Central memory CD4-positive, alpha-beta T cell (primary cell): ENCODE measurements at places on chromosomes 7 and 10.

DNA sequence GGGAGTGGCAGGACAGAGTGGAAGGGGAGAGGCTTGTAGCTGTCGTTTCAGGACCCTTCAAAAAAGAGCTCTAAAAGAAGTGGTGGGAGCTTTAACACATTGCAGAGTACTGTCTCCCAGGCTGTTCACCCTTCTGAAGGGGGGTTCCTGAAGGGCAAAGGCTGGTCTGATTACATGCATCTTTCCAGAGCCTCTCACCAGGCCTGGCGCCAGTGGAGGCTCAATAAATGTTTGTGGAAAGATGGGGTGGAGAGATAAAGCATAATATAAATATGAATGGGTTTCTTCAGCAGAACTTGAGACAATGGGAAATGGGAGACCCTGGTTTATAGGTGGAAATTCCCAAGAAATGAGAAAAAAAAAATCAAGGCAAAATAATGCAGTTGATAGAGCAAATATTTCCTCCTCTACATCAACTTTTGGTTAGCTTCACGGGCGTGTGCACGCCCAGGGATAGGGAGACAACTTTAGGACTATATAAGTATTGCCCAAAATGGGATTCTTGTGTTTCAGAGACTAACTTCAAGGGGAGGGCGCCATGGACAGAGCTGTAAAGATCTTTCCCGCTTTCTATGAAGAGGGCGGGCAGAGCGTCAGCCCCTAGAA is 613 bp upstream of the BUB3 start:
- DNase-seq: no peak

- DNase-seq: no peak
These were observed 629.7 kb downstream of the ACTR3B start for GRCh38 chr7:153389261-153389660.

DNA sequence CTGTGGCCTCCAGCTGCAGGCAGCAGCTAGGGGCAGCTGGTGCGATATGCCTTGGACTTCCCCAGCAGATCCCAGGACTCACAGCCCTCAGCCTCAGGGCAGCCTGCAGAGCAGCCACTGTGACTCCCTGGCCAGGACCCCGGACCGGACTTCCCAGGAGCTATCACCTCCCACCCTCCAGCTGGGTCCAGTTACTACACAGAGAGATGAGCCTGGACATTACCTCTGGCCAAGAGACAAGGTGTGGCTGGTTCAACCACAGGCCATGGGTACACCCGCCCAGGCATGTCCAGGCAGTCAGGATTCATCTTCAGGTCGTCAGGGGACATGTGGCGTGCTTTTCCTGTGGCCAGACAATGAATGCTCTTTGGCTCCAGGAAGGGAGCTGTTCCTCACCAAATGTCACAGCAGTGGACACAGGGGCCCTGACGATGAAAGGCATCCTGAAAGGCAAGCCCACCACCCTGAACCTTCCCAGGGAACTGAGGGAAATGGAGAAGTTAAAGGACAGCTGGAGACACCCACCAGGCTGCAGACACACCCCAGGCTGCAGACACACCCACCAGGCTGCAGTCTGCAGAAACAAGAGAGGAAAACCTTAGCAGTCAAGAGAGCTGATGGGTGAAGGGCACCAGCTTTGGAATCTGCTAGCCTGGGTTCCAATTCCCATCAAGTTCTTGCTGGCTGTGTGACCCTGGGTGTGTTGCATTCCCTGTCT is 25.8 kb upstream of the NANOS1 start:
- DNase-seq: no peak

DNA sequence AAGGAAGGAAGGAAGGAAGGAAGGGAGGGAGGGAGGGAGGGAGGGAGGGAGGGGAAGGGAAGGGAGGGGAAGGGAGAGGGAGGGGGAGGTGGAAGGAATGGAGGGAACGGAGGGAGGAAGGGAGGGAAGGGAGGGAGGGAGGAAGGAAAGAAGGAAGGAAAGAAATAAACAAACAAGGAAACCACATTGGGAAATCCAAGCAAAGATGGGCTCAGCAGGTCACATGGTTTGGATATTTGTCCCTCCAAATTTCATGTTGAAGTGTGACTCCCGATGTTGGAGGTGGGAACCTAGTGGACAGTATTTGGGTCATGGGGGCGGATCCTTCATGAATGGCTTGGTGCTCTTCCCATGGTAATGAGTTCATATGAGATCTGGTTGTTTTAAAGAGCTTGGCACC is 454.6 kb upstream of the C7orf33 start:
- DNase-seq: no peak

DNA sequence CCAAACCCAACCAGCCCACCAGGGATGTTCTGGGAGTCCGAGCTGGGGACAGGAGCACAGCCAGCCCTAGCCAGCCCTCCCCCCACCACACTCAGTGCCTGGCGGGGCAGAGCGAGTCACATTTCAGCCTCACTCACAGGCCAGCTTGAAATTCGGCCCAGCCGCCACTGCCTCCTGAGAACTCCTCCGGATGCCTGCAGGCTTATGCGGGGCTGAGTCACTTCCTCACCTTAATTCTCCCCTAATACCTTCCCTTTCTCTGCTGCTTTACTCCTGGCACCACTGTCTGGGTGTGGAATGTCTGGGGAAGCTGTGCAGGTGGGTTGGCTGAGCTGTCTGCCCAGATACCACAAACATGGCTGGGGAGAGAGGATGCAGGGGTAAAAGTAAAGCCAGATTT is 22.6 kb upstream of the DLG5 start:
- DNase-seq: no peak

GRCh38 chr10:12200850-12201249 is 4.9 kb downstream of the CDC123 start:
- no peak for DNase-seq

GRCh38 chr10:3783316-3783681 is 1.7 kb downstream of the KLF6 start:
- peak; percentile 71 for DNase-seq

DNA sequence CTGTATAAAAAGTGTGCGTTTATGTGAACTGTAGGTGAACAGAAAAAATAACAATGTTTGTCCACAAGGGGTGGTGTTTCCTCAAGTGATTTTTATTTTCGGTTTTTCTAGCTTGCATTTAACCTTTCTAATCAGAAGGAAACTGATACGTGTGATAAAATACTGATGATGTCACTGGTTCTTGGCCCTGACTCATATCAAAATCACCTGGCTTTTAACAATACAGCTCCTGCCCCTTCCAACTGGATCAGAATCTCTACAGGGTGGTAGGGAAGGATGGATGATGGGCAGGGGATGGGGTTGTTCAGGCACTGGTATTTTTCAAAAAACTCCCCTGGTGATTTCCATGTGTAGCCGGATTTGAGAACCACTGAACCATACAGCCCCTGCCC is 10.9 kb downstream of the NPFFR1 start:
- peak; percentile 28 for DNase-seq

DNA sequence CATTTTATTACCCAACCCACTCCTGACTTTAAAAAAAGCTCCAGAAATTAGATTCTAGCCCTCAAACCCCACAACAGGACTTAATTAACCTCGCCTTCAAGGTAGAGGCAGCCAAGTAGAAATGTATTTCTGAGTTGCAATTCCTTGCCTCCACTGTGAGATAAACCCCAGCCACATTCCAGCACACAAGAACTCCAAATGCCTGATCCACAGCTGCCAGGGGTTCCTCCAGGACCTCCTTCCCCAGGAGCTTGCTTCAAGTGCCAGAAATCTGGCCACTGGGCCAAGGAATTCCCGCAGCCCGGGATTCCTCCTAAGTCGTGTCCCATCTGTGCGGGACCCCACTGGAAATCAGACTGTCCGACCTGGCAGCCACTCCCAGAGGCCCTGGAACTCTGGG is 25.9 kb upstream of the ARL4A start:
- DNase-seq: no peak

GRCh38 chr10:1468811-1469210 is 268.5 kb downstream of the ADARB2 start:
- DNase-seq: no peak

GRCh38 chr10:52030051-52030790 is 283.9 kb upstream of the DKK1 start:
- DNase-seq: no peak

GRCh38 chr7:43454936-43455518 is 127.9 kb upstream of the STK17A start:
- no peak for DNase-seq

- no peak for DNase-seq
These were observed 36.0 kb downstream of the ZNRF2 start for GRCh38 chr7:30320392-30320791.

DNA sequence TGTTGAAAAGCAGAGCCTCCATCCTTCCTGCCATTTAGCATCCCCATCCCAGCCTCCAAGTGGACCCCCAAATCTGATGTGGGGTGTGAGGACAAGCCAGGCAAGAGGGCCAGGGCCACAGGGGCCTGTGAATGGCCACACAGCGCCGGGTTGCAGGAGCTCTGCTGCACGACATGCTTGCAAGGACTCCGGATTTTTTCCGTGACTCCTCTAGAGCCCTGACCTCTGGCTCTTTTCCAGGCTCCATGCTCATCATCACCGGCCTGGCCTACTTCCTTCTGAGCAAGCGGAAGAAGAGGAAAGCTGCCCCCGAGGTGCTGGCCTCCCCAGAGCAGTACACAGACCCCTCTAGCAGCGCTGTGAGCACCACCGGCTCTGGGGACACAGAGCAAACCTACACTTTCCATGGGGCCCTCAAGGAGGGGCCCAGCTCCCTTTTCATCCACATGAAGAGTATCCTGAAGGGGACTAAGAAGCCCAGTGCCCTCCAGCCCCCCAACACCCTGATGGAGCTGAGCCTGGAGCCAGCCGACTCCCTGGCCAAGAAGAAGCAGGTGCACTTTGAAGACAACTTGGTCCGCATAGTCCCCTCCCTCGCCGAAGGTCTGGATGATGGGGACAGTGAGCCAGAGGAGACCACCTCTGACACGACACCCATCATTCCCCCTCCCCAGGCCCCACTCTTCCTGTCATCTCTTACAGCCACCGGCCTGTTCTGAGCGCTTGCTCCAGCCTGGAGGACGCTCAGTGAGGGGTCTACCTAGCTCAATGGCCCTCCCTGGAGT is 23.5 kb downstream of the TMEM72 start:
- no peak for DNase-seq

DNA sequence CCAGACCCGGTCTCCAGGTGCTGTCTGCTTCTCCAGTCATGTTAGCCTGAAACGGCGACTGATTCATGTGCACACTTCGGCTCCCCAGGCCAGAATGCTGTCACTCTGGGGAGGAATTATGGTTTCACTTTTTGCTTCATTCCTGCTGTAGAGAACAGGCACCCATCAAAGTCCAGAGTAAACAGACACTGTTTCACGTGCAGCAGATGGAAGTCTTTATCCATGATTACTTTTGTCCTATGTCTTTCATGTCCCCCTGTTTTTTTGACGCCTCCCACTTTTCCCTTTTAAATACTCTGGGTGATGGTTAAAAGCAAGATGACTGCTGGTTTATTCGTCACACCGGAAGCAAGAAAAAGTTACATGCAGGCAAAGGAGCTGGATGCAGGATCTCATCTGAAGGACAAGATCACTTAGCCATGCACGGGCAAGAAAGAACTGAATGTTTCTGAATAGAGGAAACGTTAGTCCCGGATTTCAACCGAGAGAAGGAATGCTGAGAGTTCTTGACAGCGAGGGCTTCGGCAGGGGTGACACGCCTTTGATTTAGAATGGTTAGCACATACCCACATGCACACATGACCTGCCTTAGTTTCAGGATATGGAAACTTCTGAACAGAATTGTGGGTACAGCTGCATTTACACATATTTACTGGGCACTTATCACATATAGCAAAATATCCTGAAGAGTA is 250.0 kb upstream of the KLF6 start:
- DNase-seq: peak; percentile 9

DNA sequence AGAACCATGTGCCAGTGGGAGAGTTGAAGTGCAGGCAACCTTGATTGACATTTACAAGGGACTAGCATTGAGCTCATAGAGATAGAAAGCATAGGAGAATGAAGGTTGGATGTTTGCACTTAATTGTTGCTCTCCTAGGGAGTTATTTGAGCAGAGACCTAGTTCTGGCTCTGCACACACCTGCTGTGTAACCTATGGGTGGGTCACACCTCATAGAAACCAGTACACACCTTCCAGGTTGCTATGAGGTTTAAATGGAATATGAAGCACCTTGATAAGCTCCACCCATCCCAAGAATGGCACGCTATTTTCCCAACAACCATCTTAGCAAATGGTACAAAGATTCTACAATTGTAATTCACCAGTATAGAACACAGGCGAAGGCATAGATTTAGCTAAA is 86.2 kb upstream of the AOAH start:
- DNase-seq: no peak

- DNase-seq: no peak
These were observed 43.3 kb upstream of the CNNM1 start for GRCh38 chr10:99285881-99286280.

- DNase-seq: no peak
These were observed 5.9 kb downstream of the STAM start for GRCh38 chr10:17649836-17650235.

DNA sequence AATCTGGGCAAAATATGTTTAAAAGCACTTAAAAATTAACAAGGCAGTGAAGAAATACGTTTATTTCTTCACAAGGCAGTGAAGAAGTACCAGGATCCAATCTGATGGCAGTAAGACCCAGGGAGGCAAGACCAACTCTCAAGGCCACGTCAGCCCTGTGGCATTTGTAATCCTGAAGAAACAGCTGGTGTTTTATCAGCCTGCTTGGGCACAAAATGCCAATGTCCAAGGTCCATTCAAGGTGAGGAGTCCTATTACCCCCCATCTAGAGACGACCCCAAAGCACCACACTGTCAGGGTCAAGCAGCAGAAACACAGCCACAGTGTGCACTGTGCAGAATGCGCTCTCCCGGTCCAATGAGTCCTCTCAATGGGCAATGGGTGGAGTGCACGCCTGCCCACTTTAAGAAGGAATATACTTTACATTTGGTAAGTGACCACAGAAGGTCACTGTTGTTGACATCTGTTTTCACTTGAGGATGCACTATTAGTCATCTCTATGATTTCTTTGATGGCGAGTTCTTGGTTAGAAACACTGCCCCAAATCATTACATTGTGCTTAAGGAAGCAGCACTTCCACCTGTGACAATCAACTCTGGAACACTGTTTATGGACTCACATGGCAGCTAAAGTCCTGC is 12.8 kb downstream of the CPXM2 start:
- no peak for DNase-seq

DNA sequence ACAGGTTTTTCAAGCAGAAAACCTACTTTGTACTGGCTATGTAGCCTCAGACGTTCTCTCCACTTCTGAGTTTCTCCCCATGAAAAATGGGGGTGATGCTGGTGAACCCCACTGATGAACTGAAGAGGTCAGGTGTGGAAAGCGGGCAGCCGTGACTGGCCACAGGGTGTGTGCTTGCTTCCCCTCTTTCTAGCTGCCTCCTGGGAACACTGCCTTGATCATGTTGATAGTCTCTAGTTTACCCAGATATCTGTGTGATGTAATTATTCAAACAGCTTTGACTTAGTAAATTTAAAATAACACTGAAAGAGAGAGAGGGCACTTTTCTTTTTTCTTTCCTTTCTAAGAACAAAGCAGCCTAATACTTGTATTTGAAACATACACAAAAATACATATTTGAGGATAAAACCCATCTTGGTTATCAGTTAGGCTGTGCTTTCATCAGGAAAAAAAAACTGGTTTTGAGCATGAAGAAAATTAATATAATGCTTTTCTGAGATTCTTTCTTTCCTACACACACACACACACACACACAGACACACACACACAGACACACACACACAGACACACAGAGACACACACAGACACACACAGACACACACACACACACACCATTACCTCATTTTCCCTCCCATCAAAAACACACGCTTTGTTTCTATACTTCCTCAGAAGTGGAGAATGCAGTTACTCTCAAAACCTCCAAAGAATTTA is 76.7 kb downstream of the MACC1 start:
- no peak for DNase-seq

GRCh38 chr7:155093596-155093995 is 23.5 kb downstream of the HTR5A start:
- no peak for DNase-seq
